Type B pancreatic cell (in vitro differentiated cells): ENCODE measurements at places on chromosomes 11 and 22. TPM values are rescaled to one million over a fixed set of nuclear protein-coding genes. Genes with fewer than 3 reads are reported as not detected.

RPS25 gene
- 1,257 and 1,262 TPM in 2 replicates for total RNA-seq

SEPTIN5 gene
- total RNA-seq: 45.7 and 54.6 TPM in 2 replicates

UBQLNL gene
- total RNA-seq: 0.19 and 0.39 TPM in 2 replicates

PLCB3 gene
- total RNA-seq: 40.7 and 56.2 TPM in 2 replicates

TIMM8B gene
- total RNA-seq: 80.0 and 84.9 TPM in 2 replicates

CYB5R3 gene
- 89.3 and 102 TPM in 2 replicates for total RNA-seq

SERHL2 gene
- total RNA-seq: 2.8 and 3.9 TPM in 2 replicates

GRCh38 chr22:29701155-29701999, 18.4 kb upstream of the CABP7 start:
- DNase-seq: no peak

DNA sequence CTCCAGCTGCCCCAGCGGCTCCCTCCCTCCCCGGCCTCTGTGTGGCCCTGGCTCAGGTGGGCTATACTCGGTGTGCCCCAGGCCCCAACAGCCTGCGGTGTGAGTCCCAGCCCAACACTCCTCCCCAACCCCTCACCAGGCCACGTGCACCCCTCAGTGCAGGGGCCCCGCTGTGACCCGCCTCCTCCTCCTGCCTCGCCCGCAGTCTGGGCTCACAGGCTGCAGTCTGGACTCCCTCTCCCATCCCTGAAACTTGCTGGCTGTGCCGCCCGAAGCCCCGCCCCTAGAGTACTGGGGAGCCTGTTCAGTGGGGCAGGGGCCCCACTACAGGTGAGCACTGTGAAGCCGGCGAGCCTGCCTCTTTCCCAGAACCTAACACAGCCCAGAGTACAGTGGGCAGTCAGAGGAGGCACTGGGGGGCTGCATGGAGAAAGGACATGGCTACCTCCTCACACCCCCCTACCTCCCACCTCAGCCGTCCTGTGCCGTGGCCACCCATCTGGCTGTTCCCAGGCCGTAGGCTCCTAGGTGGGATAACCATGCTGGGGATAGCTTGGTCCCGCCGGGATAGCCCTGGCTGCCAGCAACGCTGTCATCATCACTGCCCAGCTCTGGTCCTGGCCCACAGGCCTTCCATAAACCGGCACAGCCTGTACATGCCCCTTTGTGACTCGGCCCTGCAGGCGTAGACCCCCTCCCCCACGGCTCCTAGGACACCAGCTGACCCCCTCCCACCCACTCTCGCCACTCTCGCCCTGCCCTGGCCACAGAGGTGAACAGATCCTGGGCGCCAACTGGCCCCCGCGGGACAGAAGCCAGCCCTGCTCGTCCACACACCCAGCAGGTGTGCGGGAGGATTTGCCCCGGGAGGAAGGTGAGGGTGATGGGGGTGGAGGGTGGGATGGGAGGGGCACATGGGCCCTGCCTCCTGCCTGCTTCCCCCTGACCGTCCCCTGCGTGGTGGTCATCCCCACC, 29.7 kb downstream of the CELSR1 start:
- no peak for DNase-seq

DNA sequence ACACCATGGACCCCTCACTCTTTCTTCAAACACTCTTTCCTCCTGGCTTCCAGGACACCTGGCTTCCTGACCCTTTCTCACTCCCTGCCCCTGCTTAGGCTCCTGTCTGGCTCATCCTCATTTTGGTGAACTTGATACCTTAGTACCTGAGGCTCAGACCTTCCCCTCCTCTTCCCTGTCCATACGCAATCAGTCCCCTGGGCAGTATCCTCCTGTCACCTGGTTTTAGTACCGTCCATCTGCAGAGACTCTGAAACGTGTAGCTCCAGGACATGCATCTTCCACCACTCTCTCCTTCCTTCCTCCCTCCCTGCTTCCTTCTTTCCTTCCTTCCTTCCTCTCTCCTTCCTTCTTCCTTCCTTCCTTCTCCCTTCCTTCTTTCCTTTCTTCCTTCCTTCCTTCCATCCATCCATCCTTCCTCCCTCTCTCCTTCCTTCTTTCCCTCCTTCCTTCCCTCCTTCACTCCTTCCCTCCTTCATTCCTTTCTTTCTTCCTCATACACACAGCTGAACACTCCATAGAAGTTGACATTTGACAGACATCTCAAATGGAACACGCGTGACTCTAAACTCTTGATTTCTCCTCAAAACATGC, 1488.6 kb downstream of the TBC1D22A start:
- no peak for DNase-seq

GRCh38 chr11:44467931-44468330, 97.5 kb upstream of the CD82 start:
- no peak for DNase-seq

DNA sequence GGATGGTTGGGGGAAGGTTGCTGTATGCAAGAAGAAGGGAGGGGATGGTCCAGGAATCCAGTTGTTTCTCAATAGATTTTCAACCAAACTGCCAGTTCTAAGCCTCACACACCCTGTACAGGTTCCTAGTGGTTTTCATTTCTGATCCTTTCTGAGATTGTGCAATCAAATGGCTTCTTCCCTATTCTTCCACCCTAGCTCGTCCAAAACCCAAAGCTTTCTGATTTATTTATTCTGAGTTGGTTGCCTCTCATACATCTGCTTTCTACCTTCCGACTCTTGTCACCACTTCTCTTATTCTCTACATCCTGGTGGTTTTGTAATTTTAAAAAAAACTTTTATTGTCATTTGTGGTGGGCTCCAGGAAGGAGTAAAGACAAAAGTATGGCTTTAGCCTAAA, 12.6 kb downstream of the OR5A2 start:
- no peak for DNase-seq

DNA sequence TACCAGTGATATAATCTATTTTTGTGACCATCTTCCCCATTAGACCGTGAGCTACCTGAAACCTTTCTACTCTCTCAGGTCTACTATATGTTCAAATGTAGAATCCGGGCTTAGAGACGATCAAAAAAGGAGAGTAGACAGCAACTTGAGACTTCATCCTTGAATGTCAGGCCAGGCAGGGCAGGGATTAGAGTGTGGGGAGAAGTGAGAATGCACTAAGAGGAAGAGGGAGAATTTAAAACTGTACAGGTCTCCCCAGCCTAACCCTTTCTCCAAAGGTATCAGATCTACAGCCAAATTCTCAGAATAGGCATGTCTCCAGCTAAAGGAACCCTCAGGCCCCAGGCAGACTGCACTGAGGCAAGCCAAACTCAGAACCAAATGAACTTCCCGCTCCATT, 935 bp downstream of the LAMTOR1 start:
- no peak for DNase-seq

DNA sequence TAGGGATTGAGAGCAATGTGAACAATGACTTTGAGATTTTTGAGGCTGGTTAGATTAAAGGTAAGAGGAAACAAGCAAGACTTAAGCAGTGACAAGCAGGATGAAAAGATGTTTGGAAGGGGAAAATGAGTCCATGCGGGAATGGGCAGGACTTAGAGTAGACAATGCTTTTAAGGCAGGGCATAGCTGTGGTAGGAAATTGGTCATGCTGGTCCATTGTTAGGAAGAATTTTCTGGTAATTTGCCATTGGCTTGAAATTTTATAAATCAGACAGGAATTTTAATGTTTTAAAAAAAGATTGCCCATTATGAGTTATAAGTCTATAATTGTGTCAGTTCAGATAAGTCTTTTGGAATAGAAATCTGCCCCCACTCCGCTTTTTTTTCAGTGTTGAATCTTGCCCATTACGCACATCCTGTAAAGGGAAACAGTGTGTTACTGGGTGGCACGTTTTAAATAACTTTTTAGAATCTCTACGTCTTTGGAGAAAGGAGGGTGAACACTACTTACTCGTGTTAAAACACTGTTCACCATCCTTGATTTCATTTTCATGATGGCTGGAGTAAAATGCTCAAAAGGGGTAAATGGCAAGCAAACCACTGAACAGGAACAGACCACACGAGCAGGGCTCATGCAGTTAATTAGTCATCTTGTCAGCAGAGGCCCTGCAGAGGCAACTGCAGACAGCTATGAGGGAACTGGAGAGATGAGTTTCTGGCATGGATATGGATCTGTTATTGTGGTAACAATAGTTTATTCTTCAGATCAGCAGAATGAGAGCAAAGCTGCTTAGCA, 25.0 kb downstream of the SWAP70 start:
- no peak for DNase-seq

DNA sequence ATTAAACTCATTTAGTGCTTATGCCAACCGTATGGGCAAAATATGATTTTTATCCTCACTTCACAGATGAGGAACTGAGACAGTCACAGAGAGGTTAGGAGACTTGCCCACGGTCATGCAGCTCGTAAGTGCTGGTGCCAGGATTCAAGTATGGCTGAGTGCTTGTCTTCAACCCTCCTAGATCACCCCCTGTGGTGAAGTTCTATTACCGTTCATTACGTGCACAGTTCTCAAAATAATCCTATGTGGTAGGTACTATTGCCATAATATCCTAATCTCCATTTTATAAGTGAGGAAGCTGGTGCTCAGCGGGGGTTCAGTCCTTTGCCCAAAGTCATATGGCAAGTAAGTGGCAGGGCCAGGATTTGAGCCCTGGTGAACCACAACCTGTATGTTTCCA, 1.5 kb downstream of the MIEF1 start:
- no peak for DNase-seq

GRCh38 chr11:113103932-113104690, 142.9 kb downstream of the NCAM1 start:
- no peak for DNase-seq

DNA sequence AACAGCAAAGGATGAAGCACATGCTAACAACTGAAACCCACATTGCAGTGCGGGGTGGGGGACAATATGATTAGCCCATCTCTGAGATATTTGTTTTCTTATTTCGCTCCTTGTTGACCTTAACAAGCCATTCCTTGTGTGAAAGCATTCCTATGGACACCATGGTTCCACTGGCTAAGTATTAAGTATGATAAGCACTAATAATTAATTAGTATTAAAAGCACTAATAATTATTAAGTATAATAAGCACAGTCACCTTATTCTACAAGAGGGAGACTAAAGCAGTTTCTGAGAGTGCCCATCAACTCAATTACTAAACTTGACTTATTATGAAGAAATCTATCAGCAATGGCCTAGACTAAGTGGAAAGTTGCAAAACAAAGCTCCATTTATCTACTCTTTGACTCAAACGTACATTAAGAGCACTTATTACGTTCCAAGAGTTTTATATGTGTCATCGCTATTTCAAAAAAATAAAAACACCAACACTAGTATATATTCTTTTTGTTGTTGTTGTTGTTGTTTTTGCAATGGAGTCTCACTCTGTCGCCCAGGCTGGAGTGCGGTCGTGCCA, 65.3 kb downstream of the RBFOX2 start:
- DNase-seq: no peak

DNA sequence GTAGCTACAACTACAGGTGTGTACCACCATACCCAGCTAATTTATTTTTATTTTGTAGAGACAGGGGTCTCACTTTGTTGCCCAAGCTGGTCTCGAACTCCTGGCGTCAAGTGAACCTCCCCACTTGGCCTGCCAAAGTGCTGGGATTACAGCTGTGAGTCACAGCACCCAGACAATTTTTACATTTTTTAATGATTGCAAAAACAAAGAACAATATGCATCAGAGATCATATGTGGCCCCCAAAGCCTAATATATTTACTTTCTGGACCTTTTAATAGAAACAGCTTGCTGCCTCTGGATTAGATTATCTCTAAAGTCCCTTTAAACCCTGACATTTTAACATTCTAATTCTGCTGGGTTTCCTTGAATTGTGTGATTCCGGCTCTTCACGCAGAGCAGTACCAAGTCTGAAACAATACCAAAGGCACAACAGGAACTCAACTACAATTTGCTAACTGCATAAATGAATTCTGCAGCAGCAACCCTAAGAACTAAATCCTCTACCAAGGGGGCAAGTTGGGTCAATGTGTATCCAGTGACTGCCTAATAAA, 25.0 kb downstream of the RAB30 start:
- DNase-seq: no peak

DNA sequence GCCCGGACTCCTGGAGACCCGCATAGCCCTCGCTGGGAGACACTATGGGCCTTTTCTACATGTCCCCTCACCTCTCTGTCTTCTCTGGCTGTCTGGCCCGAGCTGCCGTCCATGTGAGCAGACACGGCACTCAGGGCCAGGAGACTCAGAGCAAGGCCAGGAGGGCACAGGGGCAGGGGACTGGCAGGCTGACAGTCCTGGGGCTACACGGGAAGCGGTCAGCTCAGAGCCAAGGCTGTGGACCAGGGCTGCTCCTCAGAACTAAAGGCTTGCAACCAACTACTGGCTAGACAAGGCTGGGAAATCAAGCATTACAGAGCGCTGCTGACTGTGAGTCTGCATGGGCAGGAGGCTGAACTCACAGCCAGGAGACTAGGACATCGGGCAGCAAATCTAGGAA, 56.1 kb upstream of the CDON start:
- DNase-seq: no peak

DNA sequence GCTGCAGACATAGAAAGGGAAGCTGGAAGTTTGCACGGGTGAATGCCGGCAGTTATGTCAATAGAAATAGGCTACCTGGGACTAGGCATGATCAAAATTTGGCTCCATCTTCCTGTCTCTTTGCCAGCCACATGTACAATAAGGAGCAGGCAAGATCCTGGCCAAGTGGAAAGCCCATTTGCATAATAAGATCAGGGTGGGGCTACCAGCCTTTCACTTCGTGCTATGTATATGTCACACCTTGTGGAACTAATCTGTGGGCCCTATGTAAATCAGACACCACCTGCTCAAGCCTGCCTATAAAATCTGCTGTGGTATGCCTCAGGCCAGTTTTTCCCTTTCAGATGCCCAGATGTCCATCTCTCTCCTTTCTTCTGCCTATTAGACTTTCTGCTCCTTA, 79.3 kb upstream of the DRD2 start:
- no peak for DNase-seq

DNA sequence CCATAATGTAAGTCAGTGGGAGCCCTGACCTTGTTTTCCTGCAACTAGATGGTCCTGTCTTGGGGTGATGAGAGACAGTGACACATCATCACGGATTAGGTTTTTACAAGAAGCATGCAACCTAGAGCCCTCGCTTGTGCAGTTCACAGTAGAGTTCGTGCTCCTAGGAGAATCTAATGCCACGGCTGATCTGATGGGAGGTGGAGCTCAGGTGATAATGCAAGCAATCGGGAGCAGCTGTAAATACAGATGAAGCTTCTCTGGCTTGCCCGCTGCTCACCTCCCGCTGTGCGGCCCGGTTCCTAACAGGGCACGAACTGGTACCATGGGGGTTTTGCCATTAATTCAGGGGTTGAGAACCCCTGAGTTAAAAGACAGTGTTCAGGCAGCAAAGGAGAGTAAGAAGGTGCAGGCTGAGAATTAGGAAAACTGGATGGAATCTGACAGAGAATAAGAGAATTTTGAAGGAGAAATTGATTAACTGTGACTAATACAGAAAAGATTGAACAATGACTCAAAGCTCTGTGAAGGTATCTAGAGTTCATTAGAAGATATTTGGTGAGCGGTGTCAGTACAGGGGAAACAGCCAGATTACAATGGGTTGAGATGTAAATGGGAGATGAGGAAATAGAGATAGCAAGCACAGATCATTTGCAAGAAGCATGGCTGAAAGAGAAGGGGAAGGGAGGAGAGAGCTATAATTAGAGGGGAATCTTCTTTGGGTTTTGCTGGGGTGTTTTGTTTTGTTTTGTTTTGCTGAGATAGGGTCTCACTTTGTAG, 21.0 kb downstream of the WEE1 start:
- no peak for DNase-seq
